ENCODE measurements at places on chromosomes 7 and 10.

DNA sequence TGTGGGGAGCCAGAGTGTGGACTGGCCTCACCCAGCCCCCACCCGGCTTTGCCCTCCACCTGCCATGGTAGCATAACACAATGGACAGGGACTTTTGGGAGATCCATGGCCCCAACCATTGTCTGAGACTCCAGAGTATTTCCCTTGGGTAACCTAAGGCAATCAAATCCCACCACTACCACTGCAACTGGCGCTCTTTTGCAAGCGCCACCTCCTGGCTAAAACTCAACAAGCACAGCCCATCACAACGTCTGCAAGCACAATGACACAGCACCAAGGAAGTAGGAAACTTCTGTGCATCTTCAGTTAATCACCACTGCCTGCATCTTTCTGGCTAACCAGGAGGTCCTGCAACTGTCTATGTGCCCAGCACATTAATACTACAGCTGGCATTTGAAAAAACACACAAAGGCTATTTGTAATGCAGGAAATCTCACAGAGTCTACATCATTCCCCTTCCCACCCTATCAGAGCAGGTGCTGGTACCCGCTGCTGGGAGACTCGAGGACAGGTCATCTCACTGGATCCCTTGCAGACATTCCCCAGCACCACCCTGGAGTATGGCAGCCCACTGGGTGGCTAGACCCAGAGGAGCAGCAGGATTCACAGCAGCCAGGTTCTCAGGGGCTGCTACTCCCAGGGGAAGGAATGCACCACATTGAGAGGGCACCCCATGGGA is 27.7 kb downstream of the ANKRD26 start:
- DNase-seq, result peak; percentile 2

GRCh38 chr7:106313456-106313901 is 28.7 kb upstream of the NAMPT start:
- DNase-seq, result no peak

GRCh38 chr10:91700788-91701444 is 68.0 kb upstream of the PPP1R3C start:
- no peak for DNase-seq

- DNase-seq, result no peak
Measured at GRCh38 chr10:44908936-44909630, 2.1 kb upstream of the TMEM72 start.

Data from activated CD4-positive, alpha-beta T cell treated with anti-CD3 and anti-CD28 coated beads, Interleukin-10, Interleukin-2, amounts not matched to agents 100 ng/mL and 50 ng/mL, durations not matched to agents 16 hours and 8 hours (primary cell).